ENCODE measurements at places on chromosomes 5 and 9. TPM values are rescaled to one million over a fixed set of nuclear protein-coding genes. Genes with fewer than 3 reads are reported as not detected.

- H3K4me3 ChIP-seq, result no peak overlapping the region
- no peaks in the 10 kb centered on the region for H3K27me3 ChIP-seq
- no peaks in the 10 kb centered on the region for H3K4me1 ChIP-seq
- no peak overlapping the region for H3K27ac ChIP-seq
Observed at GRCh38 chr5:123001808-123002207, 34.7 kb downstream of the PPIC start.

DNA sequence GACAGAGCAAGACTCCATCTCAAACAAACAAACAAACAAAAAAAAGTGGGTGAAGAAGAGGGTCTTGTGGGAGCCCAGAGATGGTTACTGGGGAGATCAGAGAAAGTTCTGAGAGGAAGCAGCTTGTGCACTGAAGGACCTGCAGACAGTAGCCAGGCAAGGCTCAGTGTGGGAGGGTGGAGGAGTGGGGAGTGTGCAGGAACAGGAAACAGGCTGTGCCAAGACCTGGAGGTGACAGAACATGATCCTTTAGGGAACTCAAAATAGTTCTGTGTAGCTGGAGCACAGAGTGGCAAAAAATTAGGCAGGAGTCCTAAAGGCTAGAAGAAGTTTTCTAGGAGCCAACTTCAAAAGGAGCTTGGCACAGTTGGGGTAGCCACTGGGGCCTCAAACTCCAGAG is 19.2 kb upstream of the NANS start:
- peaks cover 15% of the 10 kb centered on the region for H3K4me1 ChIP-seq
- no peak overlapping the region for H3K4me3 ChIP-seq
- H3K36me3 ChIP-seq, result no peaks in the 10 kb centered on the region
- peak overlapping the region; percentile 65 for H3K27ac ChIP-seq
- H3K27me3 ChIP-seq, result no peaks in the 10 kb centered on the region

GRCh38 chr5:42641336-42642005 is 115.1 kb upstream of the CCDC152 start:
- no peak overlapping the region for H3K4me3 ChIP-seq
- H3K27ac ChIP-seq, result no peak overlapping the region
- DNase-seq, result no peak
- no peaks in the 10 kb centered on the region for H3K4me1 ChIP-seq
- H3K27me3 ChIP-seq, result peaks cover 13% of the 10 kb centered on the region
- H3K36me3 ChIP-seq, result no peaks in the 10 kb centered on the region

DNA sequence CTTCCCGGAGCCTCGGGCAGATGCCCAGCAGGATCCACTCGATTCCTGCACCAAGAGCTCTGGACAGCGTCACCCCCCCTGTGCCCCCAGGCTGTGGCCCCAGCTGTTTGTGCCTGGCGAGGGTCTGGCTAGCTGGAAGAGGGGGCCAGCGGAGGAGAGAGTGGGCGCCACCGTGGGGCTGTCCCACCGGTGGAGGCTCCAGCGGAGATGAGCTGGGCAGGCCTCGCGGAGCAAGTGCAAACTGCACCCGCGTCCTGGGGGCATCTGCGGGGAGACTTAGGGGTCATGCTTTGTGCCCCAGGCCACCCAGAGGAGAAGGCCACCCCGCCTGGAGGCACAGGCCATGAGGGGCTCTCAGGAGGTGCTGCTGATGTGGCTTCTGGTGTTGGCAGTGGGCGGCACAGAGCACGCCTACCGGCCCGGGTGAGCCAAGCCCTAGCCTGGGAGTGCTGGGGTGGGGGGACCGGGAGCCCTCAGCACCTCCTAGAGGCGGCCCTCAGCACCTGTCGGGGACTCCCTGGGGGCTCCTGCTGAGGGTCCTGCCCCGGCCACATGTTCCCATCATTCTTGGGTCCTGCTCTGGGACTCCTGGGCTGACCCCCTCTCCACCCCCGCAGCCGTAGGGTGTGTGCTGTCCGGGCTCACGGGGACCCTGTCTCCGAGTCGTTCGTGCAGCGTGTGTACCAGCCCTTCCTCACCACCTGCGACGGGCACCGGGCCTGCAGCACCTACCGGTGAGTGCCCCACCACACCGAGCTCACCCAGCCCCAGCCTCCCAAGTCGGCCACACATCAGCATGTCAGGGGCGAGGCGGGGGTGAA is 5.4 kb downstream of the EGFL7 start:
- H3K4me1 ChIP-seq, result peaks cover 7% of the 10 kb centered on the region
- DNase-seq, result no peak

GRCh38 chr5:107607671-107608345 is 62.9 kb downstream of the EFNA5 start:
- DNase-seq, result no peak
- no peaks in the 10 kb centered on the region for H3K36me3 ChIP-seq
- no peak overlapping the region for H3K4me3 ChIP-seq
- peaks cover 14% of the 10 kb centered on the region for H3K27me3 ChIP-seq
- H3K4me1 ChIP-seq, result no peaks in the 10 kb centered on the region

DNA sequence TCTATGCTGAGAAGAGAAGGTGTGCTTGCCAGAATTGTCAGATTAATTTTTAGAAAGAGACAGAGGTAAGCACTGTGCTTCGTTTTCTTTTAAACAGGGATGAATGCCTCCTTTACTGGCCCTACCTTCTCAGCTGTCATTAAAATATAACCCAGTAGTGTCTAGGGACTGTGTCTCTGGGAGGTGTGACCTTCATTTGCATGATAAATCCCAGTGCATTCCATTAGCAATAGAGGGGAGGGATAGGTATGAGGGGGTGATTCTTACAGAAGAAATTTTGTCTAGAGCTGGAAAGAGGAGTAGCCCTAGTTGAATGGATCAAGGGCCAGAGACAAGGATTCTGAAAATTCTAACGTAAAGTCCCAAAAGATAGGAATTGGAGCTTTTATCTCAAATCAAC is 351.5 kb downstream of the BNC2 start:
- no peak overlapping the region for H3K27ac ChIP-seq
- no peaks in the 10 kb centered on the region for H3K27me3 ChIP-seq
- no peak overlapping the region for H3K4me3 ChIP-seq
- H3K36me3 ChIP-seq, result no peaks in the 10 kb centered on the region

DNA sequence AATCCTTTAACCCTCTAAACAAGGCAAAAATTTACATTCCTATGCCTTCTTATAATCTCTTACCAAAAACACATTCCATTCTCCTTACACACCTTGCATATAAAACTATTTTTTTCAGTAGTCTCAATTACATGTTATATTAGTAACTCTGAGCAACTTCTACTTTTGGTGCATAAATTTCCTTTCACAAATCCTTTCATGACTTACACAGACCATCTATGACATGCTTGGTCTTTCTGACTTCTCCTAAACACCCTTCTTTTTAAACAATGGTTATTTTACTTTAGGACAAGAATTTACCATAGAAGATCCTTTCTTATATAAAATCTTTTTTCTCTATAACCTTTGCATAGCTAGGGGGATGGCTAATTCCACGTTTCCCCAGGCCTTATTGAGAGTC is 208.0 kb upstream of the ARRDC3 start:
- no peak overlapping the region for H3K4me3 ChIP-seq
- no peaks in the 10 kb centered on the region for H3K4me1 ChIP-seq
- no peak overlapping the region for H3K27ac ChIP-seq
- DNase-seq, result no peak
- no peaks in the 10 kb centered on the region for H3K36me3 ChIP-seq
- no peaks in the 10 kb centered on the region for H3K27me3 ChIP-seq

DNA sequence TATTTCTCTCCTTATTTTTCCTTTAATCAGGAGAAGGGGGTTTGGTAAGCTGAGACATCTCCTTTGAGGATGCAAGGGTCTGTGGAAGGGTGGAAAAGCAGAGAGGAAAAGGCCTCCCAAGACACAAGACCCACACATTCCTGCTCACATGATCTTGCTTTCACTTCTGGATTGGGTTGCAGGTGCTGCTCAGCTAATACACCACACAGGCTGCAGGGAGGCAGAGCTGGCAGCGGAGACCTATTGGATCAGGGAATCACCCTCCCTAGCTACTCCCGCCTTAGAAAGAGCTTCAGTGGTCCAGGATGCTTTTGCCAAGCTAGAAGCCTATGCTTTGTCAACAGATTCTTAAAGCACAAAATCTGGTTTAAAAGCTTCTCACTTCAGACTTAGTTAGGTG is 87.6 kb upstream of the IL33 start:
- H3K36me3 ChIP-seq, result no peaks in the 10 kb centered on the region
- H3K27me3 ChIP-seq, result peaks cover 28% of the 10 kb centered on the region
- no peak overlapping the region for H3K27ac ChIP-seq
- H3K4me3 ChIP-seq, result no peak overlapping the region

GRCh38 chr9:18052060-18052459 is 421.9 kb upstream of the ADAMTSL1 start:
- H3K27me3 ChIP-seq, result no peaks in the 10 kb centered on the region
- H3K27ac ChIP-seq, result no peak overlapping the region
- no peak overlapping the region for H3K4me3 ChIP-seq
- H3K4me1 ChIP-seq, result no peaks in the 10 kb centered on the region

The CDC20B gene
- total RNA-seq, result not detected

The AGXT2 gene
- not detected for total RNA-seq

The GAS1 gene
- total RNA-seq, result 0.54 TPM

Data from activated CD4-positive, alpha-beta T cell treated with anti-CD3 and anti-CD28 coated beads, Interleukin-2, amount 10 ng/mL, durations not matched to agents 7 days and 5 days (primary cell).